Activated CD4-positive, alpha-beta T cell treated with anti-CD3 and anti-CD28 coated beads for 24 hours (primary cell): ENCODE measurements at places on chromosomes 12 and 14.

DNA sequence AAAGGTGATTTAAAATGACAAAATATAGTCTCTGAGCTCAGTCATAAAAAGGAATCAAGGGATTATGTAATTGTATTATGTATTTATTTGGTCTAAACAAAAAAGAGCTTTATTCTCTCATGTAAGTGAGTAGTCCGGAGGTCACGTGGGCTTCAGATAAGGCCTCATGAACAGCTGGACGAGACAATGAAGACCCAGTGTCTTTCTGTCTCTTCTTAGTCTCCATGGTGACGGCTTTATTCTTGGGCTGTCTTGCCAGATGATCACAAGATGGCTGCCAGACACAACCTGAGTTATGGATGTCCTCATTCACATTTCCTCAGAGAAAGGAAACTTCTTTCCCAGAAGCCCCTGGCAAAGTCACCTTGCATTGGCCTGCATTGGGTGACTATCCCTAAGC lies 98.6 kb downstream of the ARF6 start:
- no peak for DNase-seq

DNA sequence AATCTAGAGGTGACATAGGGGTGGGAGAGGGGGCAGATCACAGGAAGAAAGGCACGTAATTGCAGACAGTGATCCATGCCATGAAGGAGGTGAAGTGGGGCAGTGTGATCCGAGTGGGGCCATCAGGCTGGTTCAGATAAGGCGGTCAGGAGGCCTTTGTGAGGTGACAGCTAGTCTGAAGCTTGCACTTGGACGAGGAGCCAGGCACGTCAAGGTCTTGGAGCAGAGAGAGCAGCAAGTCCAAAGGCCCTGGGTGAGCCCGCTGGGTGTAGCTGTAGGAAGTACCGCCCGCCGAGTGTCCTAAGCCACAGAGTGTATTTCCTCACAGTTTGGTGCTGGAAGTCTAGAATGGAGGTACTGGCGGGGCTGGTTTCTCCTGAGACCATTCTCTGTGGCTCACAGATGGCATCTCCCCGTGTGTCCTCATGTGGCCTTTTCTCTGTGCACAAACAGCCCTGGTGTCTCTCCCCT lies 23.6 kb downstream of the RHOF start:
- no peak for DNase-seq

DNA sequence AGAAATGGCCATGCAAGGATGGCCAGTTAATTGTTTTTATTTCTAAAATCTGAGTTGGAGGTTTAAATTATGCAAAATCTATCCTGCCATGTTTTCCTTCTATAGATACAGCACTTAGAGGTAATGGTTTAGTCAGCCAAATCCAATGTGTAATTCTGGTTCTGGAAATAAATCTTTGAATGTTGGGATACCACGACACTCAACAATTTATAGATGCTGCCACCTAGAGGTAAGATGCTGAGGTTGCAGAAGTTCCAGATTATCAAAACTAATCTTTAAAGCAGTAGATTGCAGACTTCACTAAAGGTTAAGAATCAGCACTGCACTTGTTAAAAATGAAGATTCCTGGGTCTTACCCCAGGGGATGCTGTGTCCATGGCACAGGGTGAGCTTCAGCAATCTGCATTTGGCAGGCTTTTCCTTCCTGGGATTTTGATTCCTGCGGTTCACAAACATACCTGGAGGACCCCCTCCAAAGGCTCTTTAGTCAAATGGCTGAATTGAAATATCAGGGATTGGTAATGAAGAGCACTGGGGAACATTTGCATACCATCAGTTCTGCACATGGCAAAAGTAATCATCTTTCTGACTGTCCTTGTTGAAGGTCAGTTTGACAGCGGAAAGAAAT lies 53.4 kb upstream of the ANO4 start:
- DNase-seq, result no peak

GRCh38 chr12:104050436-104050835 lies 449 bp upstream of the GLT8D2 start:
- DNase-seq, result no peak

DNA sequence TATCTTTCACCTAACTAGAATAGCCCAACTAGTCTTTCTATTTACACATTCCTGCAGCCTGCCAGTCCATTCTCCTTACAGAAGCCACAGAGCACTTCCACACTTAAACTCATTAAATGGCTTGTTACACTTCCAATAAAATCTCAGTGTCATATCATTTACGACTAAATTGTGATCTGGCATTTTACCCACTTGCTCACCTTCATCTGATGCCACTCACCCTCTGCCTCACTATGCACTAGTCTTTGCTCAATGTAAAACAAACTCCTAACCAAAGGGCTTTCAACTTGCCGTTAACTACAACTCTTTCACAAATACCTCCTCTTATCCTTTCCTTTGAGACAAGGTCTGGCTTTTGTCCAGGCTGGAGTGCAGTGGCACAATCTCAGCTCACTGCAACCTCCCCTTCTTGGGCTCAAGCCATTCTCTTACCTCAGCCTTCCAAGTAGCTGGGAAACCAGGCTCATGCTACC lies 24.1 kb downstream of the YAF2 start:
- no peak for DNase-seq

DNA sequence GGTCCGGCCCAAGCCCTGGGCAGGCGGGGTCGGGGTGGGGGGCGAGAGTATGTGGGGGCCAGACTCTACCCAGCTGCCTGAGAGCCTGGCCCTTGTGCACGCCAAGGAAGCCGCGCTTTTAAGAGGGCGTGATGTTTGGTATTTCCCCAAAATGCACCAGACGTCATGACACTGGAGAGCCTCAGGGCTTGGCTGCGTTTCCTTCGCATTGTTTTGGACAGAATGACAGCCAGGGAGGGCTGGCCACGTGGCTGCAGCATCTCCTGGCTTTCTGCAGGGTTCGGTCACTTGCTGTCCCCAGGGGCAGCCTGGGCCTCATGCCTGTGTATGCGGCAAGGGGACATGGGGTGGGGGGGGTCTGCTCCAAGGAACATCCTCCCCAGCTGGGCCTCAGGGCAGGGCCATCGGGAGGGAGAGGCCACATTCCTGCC lies 16.1 kb upstream of the NUDT14 start:
- DNase-seq, result no peak

DNA sequence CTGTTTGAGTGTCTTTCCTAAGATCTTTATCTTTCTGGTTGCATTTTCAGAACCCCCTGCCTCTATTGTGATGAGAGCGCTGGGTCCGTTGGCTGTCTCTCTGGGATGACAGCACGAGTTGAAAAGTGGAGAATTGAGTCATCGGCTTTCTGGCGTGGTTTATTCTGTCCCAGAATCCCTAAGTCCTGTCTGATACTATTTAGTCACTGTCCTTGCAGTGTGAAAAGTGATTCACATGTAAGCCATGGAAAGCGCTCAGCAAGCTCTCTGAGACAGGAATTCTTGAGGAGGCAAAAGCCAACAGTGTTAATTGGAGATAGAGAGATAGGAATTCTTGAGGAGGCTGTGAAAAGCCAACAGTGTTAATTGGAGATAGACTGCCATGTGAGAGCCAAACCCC lies 121.7 kb downstream of the CHST11 start:
- DNase-seq, result no peak
